ENCODE measurements at places on chromosomes 1 and 21.

DNA sequence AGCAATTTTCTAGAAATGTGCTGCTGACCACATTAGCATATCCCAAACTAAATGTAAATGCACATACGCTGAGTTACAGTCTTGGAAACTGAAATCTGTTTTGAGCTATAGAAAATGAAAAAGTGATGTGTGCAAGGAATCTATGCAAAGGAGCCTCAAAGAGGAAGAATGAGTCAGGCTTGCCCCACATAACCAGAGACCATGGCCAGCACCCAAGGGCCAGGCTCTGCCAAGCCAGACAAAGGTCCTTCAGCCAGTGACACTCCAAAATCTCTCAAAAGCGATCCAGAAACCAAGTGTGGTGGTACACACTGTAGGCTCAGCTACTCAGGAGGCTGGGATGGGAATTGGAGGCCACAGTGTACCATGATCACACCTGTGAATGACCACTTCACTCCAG, 195.2 kb downstream of the TOMM20 start:
- no peak for DNase-seq

- peak; percentile 31 for DNase-seq
Observed at GRCh38 chr1:192545896-192546521, 29.6 kb upstream of the RGS1 start.

GRCh38 chr1:50978144-50978851, 8.3 kb downstream of the CDKN2C start:
- DNase-seq: peak; percentile 53

DNA sequence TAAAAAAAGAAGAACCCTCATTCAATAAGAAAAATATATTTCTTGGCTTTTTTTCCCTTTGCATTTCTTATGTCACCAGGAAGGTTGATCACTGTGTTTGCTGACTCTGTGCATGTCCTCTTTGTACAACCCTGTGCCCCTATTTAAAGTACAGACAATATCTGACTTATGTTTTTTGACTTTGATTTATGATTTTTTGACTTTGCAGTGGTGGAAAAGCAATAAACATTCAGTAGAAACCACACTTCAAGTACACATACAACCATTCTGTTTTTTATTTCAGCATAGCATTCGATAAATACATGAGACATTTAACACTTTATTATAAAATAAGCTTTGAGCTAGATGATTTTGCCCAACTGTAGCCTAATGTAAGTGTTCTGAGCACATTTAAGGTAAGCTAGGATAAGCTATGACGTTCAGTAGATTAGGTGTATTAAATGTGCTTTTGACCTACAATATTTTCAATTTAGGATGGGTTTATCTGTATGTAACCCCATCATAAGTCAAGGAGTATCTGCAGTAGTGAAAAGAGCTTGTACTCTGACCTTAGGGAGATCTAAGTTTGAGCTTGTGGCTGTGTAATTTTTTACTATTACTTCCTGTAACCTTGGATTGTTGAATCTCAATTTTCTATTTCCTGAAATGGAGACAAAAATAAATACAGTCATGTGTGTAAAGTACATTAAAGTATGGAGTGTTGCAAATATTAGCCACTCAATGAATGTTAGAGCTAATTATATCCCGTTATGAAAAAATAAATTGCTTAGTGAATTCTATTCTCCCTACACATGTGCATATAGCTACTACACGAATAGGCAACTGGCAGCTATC, 1.2 kb downstream of the RNASEL start:
- DNase-seq: no peak

DNA sequence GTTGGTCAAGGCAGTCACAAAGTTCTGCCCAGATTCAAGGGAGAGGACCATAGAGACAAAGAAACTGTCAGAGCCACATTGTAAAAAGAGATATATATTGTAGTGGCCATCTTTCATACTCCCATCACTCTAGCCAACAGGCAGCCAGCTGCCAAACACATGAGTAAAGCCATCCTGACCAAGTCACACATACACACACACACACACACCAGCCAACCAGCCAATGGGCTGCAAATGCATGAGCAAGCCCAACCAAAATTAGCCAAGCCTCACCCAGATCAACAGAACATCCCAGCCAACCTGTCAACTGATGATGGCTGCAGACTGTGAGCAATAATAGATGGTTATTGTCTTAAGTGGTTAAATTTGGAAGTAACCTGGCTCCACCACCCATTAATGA, 120.7 kb downstream of the SEC16B start:
- DNase-seq: no peak

DNA sequence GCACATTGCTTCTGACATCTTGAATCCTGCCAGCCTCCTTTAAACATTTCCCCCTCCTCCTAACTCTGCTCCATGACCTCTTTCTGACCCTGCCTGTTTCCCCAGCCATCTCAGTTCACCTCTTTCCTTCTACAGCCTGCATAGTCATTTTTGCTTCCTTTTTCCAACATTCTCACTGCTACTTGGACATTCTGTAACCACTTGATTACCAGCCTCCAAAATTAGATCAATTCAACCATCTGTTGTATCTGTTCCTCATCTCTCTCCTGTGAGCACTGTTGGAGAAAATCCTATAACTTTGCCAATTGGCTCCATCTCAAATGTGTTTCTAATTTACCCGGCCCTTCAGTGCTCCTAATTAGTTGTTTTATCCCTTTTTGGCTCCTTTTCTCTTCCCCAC, 27.5 kb upstream of the GPR88 start:
- DNase-seq: no peak

DNA sequence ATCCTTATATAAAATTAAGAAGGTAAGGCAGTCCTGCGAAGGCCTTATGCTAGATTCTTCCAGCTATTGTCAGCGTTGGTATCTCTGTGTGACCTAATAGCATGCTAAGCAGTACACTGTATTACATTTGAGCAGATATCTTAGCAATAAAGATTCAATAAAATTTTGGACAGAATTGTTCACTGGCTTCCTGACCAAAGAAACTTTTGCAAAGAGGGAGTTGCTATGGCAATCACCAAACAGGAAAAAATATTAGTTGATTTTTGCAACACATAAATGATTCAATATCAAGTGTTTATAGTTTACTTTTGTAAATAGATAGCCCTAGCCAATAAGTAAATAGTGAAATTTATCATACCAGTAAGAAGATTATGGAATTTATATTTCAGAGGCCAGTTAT, 31.0 kb upstream of the PLEKHO1 start:
- peak; percentile 39 for DNase-seq

DNA sequence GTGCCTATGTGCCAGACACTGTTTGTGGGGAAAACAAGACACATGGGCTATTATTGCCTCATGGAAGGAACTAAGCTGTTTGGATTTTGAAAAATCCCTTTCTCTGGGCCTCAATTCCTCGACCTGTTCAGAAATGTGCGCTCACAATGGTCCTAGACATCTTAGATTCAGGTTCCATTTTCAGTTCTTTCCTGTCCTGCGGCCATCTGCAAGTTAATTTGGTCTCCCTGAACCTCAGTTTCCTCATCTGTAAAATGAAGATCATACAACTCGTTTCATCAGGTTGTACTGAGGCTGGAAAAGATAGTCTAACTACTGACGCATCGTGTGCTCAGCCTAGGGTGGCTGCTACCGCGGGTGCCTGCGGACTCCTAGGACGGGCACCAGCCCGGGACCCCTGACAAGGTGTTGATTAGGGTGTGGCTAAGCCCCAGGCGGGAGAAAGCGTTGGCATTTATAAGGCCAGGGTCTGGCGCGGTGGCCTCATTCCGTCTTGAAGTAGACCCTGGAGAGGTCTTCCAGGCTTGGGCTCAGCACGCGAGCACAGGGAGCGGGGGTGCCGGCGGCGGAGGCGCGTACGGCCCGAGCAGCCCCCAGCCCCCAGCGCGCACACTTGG, 493 bp upstream of the ELOA start:
- no peak for DNase-seq

- DNase-seq: no peak
Observed at GRCh38 chr1:41373373-41373772, 12.1 kb downstream of the FOXO6 start.

DNA sequence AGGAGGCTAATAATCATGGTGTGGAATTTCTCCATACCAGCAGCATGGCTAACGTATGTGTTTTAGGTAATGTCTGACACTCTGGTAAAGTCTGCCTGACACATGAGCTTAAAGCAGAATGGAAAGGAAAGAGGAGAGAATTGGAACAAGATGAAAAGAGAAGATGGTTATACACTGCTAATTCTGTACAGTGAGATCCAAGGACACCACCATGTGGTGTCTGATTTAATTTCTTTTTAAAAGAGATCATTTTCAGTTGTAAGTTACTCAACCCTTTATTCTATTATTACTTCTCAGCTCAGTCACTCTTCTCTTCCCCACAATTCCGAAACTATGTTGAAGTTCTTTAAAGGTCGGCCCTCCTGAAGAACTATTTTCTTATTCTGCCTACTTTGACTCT, 15.6 kb downstream of the PRKAB2 start:
- DNase-seq: peak; percentile 57

GRCh38 chr1:90715309-90715708, 1.8 kb downstream of the BARHL2 start:
- no peak for DNase-seq

DNA sequence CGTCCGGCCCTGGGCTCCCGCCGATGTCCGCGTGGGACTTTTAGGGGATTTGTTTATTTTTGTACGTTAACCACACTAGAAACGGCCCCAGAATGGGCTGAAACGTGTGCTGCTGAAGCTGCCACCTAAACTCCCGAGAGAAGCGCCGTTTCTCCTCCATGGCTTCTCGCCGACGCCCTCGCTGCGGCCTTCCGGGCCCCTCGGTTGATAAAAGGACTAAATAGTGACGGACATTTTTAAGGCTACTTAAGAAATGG, 678 bp upstream of the PTTG1IP start:
- DNase-seq: no peak

DNA sequence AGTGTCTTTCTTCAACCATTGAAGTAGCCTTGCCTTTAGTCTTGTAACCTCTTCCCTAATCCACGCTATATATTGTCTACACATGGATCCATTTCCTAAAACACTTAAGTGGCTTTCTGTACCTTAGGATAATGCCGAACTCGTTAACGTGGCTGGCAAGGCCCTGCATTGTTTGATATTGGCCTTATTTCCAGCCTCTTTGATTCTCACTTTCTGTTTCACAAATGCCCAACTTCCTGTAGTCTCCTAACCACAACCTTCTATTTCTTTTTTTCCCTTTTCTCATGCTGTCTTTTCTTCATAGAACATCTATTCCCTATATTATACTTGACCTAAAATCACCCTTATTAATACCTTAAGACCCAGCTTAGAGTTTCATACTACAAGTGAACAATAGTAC, 536.0 kb downstream of the LMO4 start:
- DNase-seq: no peak

All from lung (tissue), 17 donors.